ENCODE measurements at places on chromosomes 2 and 18. TPM values are rescaled to one million over a fixed set of nuclear protein-coding genes. Genes with fewer than 3 reads are reported as not detected.
A peak's percentile ranks its signal among the peaks of the same experiment; 100 is the strongest.

The TLX2 gene
- polyA plus RNA-seq = 0.20 TPM

The IL36RN gene
- polyA plus RNA-seq = not detected

DNA sequence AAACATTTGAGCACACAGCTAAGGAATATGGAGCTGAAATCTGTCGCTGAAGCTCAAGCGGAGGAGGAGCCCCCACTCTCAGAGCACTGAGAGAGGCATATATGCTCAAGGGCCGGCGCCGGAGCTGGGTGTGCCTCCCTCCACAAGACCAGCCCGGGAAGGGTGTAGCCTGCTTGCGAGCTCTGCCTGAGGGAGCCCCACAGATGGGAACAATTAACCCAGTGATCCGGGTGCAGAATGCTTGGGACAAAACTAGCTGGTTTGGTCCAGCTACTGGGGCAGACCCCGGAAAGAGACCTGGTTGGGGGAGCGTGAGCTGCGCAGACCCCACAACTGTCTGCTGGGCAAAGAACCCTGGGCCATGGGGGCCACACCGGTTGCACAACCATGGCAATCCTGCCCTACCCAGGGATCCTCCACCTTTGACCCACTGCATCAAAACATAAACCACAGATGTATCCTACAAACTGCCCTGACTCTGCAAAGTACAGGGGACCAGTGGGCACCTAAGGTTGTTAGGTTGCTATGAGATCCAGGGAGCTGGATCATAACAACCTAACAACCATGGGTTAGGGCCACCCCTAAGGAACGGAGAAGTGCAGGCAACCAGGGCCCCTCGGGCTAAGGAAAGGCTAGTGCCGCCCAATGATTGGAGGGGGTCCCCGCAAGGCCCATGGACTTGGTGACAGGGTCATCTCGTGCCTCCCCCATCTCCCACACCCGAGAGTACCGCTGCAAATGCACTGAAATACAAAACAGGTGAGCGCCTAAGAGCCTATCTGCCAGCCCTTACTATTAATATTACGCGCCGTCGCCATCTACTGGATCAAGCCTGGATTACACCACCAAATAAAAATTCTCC is 53.4 kb upstream of the SCN1A start:
- DNase-seq = peak; percentile 24

The NLRC4 gene
- not detected for polyA plus RNA-seq

GRCh38 chr18:8791171-8791651 is 85.9 kb downstream of the MTCL1 start:
- DNase-seq = no peak

DNA sequence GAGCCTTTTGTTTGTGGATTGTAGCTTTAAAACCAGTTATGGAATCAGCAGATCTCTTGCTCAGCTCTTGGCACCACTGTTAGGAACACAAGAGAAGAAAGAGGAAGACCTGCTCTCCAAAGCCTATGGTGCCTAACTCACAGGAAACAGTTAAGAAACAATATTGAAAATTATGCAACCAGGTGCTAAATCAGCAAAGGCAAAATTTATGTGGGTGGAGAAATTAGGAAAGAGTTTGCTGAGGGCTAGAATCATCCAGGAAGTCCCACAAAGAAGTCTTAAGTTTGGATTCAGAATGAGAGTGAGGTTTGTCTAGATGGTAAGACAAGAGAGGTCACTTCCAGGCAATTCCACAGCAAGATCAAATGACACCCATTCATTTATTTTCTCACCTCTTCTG is 49.4 kb downstream of the AOX1 start:
- no peak for DNase-seq

- no peak for DNase-seq
These were observed 278.3 kb upstream of the CYP26B1 start for GRCh38 chr2:72425996-72426395.

DNA sequence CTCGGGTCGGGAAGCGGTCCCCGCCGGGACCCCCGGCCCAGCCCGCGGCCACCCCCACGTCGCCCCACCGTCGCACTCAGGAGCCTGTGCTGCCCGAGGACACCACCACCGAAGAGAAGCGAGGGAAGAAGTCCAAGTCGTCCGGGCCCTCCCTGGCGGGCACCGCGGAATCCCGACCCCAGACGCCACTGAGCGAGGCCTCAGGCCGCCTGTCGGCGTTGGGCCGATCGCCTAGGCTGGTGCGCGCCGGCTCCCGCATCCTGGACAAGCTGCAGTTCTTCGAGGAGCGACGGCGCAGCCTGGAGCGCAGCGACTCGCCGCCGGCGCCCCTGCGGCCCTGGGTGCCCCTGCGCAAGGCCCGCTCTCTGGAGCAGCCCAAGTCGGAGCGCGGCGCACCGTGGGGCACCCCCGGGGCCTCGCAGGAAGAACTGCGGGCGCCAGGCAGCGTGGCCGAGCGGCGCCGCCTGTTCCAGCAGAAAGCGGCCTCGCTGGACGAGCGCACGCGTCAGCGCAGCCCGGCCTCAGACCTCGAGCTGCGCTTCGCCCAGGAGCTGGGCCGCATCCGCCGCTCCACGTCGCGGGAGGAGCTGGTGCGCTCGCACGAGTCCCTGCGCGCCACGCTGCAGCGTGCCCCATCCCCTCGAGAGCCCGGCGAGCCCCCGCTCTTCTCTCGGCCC is 13.6 kb downstream of the SPEG start:
- peak; percentile 67 for DNase-seq

The PARD3B gene
- 4.0 TPM for polyA plus RNA-seq

- no peak for DNase-seq
These were observed 378.9 kb upstream of the HNRNPA3 start for GRCh38 chr2:176833671-176834070.

GRCh38 chr18:36124841-36125240 is 4.3 kb downstream of the SLC39A6 start:
- DNase-seq = no peak

DNA sequence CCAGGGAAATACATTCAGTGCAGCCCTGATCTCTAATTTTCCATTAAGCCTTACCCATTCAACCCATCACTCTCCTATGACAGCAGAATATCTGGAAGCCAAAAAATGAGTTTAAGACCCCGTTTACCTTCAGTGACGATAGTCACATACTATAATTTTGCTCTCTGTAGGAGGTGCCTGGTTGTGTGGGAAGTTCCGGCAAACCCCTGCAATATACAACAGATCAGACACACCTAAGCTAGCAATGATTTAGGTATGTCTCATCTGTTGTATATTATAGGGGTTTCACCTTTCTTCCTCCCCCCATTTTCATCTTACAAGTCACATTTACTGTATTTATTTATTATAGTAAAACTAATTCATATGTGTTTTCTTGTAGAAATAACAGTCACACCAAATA is 101.7 kb downstream of the DOCK10 start:
- DNase-seq = no peak

DNA sequence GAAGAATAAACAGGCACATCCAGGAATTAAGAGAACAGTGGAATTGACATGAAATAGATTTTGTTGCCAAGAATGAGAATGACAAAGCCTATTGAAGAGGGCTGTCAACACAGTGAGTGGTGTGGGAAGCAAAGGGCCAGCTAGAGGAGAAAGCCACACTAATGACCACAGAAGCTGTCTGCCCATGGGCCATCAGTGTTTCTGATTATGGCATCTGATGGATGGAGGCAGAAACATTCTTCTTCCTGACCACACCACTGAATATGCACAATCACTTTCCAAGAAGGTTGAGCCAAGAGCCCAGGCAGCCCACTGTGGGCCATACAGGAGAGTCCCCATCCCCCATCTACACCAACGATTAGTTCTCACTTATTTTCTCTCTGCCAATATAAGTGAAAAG is 146.0 kb upstream of the SH3BP4 start:
- DNase-seq = no peak

DNA sequence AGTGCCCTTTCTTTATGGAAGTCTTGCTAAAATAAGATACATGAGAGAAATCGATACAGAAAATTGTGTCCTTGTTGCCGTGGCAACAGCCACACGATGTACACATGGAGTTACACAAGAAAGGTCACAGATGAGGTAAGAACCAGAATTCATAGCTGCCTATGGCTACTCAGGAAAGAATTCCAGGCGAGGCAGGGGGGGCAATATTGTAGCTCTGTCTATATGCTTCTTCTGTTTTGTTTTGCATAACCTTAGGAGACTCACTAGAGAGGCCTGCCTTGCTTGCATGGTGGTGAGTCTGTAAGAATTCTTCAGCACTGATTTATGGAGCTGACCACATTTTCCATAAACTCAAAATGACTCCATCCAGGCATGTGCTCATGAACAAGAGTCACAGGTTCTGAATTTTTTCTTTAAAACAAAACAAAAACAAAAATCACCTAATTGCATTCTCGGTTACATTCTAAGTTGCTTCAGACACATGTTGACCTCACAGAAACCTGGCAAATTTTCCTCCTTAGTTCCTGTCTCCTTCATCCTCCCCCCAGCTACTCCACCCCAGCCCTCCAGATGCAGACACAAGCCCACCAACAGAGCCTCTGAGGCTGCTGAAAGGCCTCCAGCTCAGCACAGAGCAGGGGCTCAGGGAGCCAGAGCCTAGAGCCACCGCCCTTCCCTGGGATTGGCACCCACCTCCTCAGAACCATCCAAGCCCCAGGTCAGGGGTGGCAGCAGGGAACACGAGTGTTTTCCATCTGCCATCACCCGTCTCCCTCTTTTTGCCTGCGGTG is 183.5 kb downstream of the ANTXR1 start:
- peak; percentile 45 for DNase-seq

DNA sequence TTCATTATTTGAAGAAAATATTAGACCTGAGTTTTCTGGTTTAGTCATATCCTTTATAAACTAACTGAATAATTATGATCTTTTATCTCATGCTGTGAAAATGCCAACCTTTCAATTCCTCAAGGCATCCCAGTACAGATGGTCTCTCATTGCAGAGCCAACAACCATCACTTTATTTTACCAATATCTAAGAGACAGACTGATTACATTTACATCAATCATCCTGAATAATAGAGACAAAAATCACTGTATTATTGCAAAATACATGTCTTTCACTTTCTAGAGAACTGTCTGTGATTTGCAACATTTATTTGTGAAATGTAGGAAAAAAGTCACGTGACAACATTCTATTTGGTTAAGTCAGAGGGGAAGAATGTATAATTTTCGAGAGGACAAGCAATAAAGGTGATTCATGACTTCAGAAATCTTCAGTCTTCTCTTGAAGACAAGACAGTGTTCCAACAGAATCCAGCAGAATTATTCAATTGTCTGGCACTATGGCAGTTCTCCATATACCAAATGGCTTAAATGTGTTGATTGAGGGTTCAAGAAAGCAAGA is 503.6 kb upstream of the SYT4 start:
- peak; percentile 1 for DNase-seq

GRCh38 chr2:16666449-16666801 is 791 bp upstream of the CYRIA start:
- no peak for DNase-seq

GRCh38 chr2:9554921-9555296 is 721 bp downstream of the ADAM17 start:
- peak; percentile 51 for DNase-seq

- no peak for DNase-seq
These were observed 178.4 kb upstream of the CDH20 start for GRCh38 chr18:61154866-61155265.

GRCh38 chr2:7026742-7027141 is 109.5 kb downstream of the RNF144A start:
- peak; percentile 38 for DNase-seq

DNA sequence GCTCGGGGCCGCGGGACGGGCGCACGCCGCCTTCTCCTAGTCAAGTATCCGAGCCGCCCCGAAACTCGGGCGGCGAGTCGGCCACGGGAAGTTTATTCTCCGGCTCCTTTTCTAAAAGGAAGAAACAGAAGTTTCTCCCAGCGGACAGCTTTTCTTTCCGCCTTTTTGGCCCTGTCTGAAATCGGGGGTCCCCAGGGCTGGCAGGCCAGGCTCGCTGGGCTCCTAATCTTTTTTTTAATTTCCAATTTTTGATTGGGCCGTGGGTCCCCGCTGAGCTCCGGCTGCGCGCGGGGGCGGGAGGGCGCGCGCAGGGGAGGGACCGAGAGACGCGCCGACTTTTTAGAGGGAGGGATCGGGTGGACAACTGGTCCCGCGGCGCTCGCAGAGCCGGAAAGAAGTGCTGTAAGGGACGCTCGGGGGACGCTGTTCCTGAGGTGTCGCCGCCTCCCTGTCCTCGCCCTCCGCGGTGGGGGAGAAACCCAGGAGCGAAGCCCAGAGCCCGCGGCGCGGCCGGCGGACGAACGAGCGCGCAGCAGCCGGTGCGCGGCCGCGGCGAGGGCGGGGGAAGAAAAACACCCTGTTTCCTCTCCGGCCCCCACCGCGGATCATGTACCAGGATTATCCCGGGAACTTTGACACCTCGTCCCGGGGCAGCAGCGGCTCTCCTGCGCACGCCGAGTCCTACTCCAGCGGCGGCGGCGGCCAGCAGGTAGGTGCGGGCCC is 617 bp downstream of the FOSL2 start:
- DNase-seq = peak; percentile 22

The CRYGC gene
- polyA plus RNA-seq = not detected

- DNase-seq = peak; percentile 59
These were observed 83.3 kb upstream of the POMC start for GRCh38 chr2:25251422-25252273.

The FTCDNL1 gene
- polyA plus RNA-seq = 0.58 TPM

- DNase-seq = peak; percentile 69
These were observed 85.0 kb downstream of the MARCHF4 start for GRCh38 chr2:216287251-216287650.

The EPB41L3 gene
- polyA plus RNA-seq = 83.1 TPM

- no peak for DNase-seq
These were observed 119.9 kb upstream of the SALL3 start for GRCh38 chr18:78859686-78860085.

- no peak for DNase-seq
These were observed 204.1 kb downstream of the FAM210A start for GRCh38 chr18:13522256-13522655.

The MATN3 gene
- 2.0 TPM for polyA plus RNA-seq

- DNase-seq = peak; percentile 49
These were observed 114.1 kb upstream of the MYCN start for GRCh38 chr2:15826273-15826717.

The DYNAP gene
- polyA plus RNA-seq = not detected

DNA sequence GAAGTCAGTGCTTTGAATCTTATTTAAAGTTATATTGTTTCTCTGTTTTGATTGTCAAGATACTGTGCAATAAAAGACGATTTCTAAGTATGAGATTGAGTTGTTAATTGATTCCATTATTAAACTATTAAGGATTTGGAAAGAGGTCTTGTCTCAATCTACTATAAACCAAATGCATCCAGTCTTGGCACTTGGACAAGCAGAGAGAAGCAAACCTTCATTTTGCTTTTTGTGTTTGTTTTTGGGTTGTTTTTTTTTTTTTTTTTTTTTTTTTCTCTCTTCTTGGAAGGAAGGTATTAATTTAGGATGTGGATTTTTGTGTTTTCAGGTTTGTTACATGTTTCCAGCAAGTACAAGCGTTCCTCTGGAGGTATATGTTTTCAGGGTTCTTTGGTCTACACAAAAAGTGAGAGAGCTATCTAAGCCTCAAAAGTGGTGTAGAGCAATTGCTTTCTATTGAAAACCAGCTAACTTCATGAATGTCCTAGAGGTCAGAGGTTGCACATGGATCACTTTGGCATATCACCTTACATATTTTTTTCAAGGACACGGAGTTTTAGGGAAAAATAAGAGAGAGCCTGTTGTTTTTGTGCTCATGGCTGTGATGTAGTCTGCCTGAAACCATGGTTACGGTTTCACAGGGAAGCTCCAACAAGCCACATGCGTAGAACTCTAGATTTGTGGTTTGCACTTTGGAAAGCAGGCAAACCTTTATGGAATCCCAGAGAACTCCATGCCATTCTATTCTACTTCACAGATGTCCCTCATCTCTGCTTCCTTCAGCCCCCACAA is 1.8 kb downstream of the PRKCE start:
- DNase-seq = peak; percentile 68

GRCh38 chr2:16861111-16861510 is 195.5 kb upstream of the CYRIA start:
- peak; percentile 39 for DNase-seq
